ENCODE measurements at places on chromosomes 6 and 20. TPM values are rescaled to one million over a fixed set of nuclear protein-coding genes. Genes with fewer than 3 reads are reported as not detected.

DNA sequence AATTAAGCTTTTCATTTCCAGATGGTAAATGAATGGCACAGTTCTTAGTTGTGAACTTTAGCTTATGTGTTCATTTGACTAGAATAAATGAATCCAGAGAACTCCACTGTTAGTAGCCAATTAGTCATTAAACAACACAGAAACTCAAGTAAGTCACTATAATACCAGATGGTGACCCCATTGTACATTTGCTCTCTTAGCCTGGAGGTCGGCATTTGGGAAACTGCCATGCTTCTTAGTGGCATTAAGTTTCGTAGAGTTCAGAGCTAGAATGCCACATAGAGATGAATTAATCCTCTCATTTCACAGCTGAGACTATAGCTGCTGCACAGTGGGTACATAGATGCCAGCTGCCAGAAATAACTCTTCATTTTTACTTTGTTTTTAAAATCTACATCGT is 10.8 kb upstream of the DTNBP1 start:
- no peak for DNase-seq

DNA sequence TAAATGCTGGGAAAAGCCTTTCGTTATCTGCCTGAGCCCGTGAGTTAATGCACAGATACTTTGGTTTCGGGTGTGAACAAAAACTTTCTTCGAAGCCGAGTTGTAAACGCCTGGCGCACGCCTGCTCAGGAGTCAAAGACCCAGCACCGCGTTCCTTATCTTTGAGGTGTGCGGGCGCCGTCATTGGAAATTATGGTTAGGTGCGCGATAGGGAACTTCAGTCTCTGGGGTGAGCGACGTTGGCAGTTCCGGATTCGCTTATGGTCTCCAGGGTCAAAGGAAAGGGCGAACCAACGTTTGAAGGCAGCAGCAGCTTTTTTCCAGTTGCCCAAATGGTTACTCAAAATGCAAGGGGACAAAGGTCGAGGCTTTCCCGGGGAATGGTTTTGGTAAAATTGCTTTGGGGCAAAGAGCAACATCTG is 853 bp downstream of the SLC22A3 start:
- DNase-seq, result no peak

- no peak for DNase-seq
These were observed 820.8 kb upstream of the MAP3K7 start for GRCh38 chr6:91407706-91408105.

DNA sequence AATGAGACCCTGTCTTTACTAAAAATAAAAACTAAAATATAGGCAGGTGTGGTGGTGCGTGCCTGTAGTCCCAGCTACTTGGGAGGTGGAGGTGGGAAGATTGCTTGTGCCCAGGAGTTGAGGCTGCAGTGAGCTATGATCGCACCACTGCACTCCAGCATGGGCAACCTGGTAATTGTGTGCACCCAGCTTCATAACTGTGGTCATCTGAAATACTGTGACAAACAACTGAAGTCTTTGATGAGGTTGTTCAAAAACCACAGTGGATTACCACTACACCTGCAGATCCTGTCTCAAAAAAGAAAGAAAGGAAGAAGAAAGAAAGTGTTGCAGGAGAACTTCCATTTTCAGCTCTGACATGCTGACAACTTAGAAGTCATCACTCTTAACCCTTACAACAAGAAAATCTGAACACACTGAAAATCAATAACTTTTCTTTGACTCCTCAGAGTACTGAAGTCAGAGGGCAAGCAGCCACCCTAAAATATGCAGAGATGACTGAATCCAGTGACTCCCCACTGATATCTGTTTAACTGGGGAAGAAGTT is 13.8 kb upstream of the ZBP1 start:
- DNase-seq, result no peak

RAET1E gene
- 0.29 TPM for total RNA-seq
